Left lung (tissue), 14 donors: ENCODE measurements at places on chromosomes 2 and 18. TPM values are rescaled to one million over a fixed set of nuclear protein-coding genes. Genes with fewer than 3 reads are reported as not detected.

DNA sequence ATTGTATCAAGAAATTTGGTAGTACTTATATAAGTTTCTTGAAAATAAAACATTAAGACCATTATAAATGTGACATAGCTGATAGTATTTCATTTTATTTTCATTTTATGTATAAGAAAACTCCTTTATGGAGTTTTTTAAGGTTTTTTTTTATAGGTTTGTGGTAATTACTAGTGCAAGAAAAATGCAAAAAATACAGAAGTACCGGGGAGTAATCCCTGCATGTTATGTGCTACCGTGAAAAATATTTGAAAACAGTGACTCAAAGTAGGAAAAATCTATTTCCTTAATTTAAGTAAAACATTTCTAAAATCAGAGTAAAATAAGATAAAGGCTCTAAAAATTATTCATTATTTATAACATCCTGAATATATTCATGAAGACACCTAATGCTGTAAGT lies 21.6 kb downstream of the ZSWIM2 start:
- no peak for DNase-seq

GRCh38 chr2:54522624-54523281 lies 66.6 kb downstream of the SPTBN1 start:
- DNase-seq: peak; percentile 49

GRCh38 chr18:47883771-47884413 lies 46.6 kb downstream of the SMAD2 start:
- DNase-seq: no peak

- no peak for DNase-seq
Measured at GRCh38 chr18:63016270-63016669, 300.9 kb downstream of the PHLPP1 start.

DNA sequence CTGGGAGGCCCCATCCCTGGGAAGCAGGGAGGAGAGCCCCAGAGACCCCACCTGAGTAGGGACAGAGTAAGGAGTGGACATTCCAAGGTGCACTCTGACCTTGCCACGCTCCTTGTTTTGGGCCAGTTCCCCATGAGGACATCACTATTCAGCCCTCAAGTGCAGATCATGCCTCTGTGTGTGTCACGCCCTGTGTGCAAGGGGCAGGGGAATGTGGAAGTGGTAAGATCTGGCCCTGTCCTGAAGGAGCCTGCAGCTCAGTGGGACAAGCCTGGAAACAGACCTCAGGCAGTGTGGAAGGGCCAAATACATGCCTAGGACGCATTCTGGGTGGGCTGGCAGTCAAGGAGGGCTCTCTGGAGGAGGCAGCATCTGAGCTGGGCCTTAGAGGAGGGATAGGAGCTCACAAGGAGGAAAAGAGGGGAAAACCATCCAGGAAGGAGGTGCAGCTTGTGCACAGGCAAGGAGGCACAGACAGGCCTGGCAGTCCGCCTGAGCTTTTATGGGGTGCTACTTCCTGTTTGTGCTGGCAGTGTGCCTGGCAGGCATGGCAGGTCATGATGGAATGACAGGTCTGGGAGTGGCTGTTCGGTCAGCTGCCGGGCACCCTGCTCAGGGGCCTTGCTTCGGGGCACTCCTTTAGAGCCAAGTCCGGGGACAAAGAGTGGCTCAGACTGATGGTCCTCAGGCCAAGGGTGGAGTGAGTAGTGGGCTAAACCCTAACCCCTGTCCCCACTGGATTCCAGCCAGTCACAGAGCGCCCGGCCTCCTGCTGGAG lies 3.3 kb downstream of the KLHL30 start:
- DNase-seq: peak; percentile 65

- no peak for DNase-seq
Measured at GRCh38 chr2:67625690-67626475, 228.8 kb downstream of the ETAA1 start.

Gene CNGA3
- polyA plus RNA-seq: not detected

Gene PKDCC
- polyA plus RNA-seq: 166 TPM

Gene MYO5B
- 9.0 TPM for polyA plus RNA-seq
